ENCODE measurements at places on chromosomes 5 and 9.

GRCh38 chr5:45094876-45095440, 286.2 kb downstream of the MRPS30 start:
- no peak for DNase-seq

- no peak for DNase-seq
Observed at GRCh38 chr5:135228222-135228621, 170.8 kb downstream of the MACROH2A1 start.

GRCh38 chr5:41763081-41763480, 107.1 kb downstream of the OXCT1 start:
- no peak for DNase-seq

- no peak for DNase-seq
Observed at GRCh38 chr5:176180781-176181180, 57.4 kb upstream of the SIMC1 start.

- no peak for DNase-seq
Observed at GRCh38 chr5:9288234-9288633, 257.6 kb downstream of the SEMA5A start.

All from CD4-positive, alpha-beta T cell treated with Interleukin-17A for 1 hour (primary cell).